LHCN-M2 (cell line): ENCODE measurements at places on chromosomes 13 and 19.

GRCh38 chr19:10863107-10863717, 8.1 kb upstream of the CARM1 start:
- peak; percentile 53 for DNase-seq

DNA sequence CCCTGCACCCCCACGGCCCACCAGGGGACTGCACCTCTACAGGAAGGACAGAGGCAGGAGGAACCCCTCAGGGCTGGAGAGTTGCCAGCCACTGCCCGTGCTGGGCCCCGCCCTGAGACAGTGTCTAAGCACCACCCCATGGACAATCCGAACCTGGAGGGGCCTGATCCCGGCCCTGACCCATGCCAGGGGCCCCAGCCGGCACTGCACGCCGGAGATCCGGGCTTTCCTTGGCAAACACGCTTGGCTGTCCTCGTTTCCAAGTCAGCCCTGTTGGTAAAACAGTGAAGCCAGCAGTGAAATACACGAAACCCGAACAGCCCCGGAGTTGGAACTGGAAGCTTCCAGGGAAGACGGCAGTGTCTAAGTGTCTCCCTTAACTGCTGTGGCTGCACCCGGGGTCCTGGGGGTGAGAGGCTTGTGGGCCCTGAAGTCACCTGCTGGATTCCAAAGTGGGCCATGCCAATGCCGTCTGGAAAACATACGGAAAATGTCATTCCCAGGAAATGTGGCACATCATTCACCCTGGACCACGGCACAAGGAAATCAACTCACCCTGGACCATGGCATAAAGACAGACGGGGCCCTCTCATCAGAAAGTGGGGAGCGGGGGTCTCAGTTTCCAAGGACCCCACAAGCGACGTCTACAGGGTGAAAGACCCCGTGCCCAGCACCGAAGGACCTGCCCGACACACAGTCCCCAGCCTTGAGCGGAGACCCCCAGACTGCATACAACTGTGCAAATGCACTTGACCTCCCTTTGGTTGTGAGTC, 30.9 kb downstream of the RASA3 start:
- no peak for DNase-seq

DNA sequence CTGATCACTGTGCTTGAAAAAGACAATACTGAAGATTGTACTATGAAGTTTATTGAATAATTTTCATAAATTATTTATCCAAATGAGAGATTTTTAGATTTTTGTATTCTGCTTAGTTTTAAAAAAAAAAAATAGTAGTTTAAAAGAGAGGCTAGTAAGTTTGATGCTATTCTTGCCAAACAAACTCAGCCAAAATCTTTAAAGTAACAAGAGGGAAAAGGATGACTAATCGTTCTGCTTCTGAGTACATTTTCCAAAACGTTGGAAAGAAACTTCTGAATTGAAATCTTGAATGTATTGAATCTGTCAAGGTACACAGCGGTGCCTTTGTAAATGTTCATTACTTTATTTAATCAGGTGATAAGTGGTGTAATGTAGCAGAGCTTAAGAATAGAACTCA, 34.4 kb downstream of the NUP58 start:
- DNase-seq = no peak

- DNase-seq = no peak
Measured at GRCh38 chr13:39892721-39893685, 237.5 kb downstream of the COG6 start.
